ENCODE measurements at places on chromosomes 1 and 21.

- no peak for DNase-seq
Measured at GRCh38 chr1:18938707-18939070, 17.8 kb downstream of the IFFO2 start.

GRCh38 chr1:8395433-8395866 is 77.5 kb downstream of the SLC45A1 start:
- peak; percentile 4 for DNase-seq

DNA sequence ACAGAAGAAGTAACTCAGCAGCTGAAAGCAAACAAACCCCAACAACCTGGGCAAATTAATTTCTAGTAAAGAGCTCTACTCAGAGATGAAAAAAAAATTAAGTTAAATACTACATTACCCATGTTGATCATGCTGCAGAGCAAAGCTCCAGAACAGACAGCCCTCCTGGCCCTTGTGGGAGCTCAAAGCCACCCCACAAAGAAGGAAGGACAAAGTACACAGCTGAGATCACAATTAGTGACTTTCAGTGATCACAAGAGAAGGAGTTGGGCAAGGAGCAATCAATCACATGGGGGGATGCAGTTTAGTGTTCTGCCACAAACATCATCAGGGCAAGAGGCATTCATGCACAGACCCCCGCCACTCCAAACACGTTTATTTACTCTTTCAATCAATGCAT is 114.2 kb downstream of the DAB1 start:
- DNase-seq = no peak

DNA sequence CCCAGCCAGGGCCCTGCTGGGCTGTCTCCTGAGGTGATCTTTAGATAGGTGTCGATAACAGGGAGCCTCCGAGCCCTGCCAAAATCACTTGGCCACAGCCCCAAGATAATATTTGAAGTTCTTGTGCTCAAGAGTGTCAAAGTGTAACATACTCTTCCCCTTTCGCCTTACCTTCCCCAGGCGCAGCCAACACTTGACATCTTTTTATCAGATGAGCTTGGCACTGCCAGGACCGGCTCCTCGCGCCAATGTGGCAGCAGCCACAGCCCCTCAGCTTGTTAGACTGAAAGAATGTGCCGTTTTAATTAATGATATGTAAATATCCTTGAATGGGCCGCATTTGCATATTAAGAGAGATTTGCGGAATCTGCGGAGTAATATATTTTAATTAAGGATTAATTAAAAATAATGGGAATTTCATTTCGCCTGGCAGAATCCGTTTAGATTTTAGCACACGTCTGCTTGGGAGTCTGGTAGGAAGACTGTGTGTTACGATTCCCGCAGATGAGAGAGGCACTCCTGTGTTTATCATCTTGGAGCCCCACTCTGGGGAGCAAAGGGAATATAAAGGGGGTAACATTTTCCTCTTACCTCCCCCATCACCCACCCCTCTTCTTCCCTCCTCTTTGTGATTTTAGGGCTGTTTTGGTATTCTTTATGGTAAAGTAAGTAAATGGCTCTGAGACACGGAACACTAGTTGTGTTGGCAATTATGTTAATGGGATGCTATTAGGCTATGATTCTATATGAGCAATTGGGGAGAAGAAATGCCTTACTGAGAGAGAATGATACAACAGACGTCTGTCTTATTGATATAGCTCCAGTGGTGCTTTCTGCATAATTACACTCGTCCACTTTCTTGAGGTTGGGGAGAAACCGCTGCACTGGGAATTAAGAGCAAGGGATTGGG is 109.8 kb downstream of the PBX1 start:
- DNase-seq = no peak

- peak; percentile 64 for DNase-seq
Measured at GRCh38 chr1:28359592-28360239, 9.8 kb upstream of the PHACTR4 start.

- DNase-seq = no peak
Measured at GRCh38 chr1:6256645-6257044, 4.3 kb downstream of the GPR153 start.

GRCh38 chr1:240314845-240315801 is 223.4 kb downstream of the FMN2 start:
- no peak for DNase-seq

DNA sequence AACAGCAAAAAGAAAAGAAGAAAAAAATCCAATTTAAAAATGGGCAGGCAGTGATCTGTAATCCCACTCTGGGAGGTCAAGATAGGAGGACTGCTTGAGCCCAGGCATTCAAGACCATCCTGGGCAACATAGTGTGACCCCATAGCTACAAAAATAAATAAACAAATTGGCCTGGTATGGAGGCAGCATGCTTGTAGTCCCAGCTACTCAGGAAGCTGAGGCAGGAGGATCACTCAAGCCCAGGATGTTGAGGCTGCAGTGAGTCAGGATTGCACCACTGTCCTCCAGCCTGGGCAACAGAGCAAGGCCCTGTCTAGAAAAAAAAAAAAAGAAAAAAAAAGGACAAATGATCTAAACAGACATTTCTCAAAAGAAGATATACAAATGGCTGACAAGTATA is 99.6 kb downstream of the EIF4G3 start:
- no peak for DNase-seq

DNA sequence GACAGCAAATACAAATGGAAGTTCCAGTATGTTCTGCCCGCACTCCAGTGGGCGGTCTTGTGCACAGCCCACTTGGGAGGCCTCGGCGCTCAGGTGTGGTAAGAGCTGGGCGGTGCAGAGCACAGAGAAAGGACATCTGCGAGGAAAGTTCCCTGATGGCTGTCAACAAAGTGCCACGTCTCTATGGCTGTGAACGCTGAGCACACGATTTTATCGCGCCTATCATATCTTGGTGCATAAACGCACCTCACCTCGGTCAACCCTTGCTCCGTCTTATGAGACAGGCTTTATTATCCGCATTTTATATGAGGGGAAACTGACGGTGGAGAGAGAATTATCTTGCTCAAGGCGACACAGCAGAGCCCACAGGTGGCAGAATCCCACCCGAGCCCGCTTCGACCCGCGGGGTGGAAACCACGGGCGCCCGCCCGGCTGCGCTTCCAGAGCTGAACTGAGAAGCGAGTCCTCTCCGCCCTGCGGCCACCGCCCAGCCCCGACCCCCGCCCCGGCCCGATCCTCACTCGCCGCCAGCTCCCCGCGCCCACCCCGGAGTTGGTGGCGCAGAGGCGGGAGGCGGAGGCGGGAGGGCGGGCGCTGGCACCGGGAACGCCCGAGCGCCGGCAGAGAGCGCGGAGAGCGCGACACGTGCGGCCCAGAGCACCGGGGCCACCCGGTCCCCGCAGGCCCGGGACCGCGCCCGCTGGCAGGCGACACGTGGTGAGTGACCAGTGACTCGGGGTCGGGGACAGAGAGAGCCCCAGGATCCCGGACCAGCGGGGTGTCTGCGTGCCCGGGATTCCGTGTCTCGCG is at the start of gene IL12RB2:
Gene IL12RB2, plus strand, starts transcription at position 623 of the 810 bp plus-strand sequence. CDS start 12,496 bp downstream, outside the sequence.
- no peak for DNase-seq

DNA sequence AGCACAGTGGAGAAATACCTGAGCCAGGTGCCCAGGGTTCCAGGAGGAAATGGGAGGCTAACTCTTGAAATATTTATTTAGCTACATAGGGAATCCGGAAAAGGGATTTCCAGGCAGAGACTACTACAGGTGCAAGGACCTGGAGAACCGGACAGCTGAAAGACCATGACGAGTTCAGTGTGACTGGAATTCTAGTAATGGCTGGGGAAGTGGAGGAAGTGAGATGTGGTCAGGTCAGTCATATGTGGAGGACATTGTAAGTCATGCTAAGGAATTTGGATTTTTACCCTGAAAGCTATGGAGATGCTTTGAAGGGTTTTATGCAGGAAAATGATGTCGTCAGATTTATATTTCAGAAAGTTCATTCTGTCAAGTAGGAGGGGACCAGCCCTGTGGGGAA is 1.8 kb downstream of the CAP1 start:
- no peak for DNase-seq

DNA sequence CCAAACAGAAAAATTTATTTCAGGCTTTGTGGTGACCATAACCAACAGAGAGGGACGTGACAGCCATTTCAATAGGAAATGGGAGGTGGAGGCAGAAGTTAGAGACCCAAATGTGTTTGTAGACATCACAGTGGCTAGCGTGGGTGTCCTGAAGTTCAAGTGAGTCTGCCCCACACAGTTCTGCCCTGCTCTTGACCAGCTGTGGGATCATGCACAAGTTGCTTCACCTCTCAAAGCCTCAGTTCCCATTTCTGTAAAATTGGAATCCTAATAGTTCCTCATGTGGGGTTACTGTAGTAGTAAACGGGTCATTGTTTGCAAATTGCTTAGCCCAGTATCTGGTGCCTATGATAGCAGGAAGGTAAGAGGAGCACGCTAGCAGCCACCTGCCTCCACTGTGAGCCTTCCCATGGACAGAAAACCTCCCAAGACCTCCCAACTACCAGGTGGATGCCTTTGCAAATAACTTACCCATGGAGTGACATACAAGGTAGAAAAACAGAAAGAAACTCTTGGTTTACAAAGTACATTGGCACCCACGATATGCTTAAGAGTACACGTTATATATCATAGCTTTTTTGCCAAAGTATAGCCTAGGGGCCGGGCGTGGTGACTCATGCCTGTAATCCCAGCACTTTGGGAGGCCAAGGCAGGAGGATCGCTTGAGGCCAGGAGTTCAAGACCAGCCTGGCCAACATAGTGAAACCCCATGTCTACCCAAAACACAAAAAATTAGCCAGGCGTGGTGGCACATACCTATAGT is 29.1 kb downstream of the FHAD1 start:
- no peak for DNase-seq

Measured in stimulated activated CD8-positive, alpha-beta memory T cell treated with anti-CD3 and anti-CD28 coated beads, Interleukin-7, amount 100 ng/mL, for 1 hour (primary cell).